ENCODE measurements at places on chromosomes 11 and 22.

- no peak for DNase-seq
These were observed 25.3 kb downstream of the OTOG start for GRCh38 chr11:17572359-17572690.

DNA sequence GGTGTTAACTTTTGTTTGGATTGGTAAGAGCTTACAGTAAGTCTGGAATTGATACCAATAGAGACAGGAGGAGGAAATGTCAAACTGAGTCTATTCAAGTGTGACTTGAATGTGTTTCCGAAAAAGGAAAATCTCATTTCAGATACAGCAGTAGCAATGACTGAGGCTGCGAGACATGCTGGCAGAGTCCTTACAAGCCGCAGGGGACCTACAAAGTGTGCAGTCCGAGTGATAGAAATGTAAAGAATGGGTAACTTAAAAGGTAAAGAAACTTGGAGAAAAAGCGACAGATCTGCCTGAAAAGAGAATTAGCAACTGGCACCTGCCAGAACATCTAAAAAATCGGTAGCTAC lies 444 bp downstream of the CWF19L2 start:
- DNase-seq = no peak

- no peak for DNase-seq
These were observed 49.5 kb downstream of the VSIG10L2 start for GRCh38 chr11:125995313-125995712.

- no peak for DNase-seq
These were observed 39.8 kb upstream of the CDON start for GRCh38 chr11:126102436-126102981.

DNA sequence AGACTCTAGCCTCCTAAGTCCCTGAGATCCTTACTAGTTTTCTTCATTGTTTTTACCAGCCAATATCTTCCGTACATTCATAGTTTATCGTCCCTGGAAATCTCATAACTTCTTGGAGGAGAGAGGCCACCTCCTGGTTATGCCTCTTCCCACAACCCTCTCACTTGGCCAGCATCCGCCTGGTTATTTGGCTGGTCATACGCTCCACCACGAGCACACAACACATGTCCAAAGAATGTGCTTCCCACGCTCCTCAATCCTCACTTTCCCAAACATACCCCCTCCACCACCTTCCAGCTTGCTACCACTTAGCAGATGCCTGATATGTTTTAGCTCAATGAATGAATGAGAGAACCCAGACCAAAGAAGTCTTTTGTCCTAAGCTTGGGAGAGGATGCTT lies 83.5 kb upstream of the EIF3D start:
- no peak for DNase-seq

DNA sequence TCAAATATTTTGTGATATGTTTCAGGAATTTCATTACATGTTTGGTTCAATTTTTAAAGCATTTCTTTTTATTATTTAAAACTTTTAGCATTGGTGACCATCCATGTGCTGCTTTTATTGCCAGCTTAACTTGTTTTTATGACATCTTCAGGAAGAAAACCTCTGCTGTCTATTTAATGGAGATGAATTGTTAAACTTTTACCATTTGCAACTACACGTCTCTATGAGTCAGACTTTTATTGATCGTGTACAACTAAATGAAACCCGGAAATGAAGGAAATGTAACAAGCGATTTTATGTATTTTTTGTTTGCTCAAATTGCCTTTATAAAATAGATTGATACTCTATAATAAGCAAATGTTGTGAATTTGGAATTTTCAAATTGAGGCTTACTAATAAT lies 113.0 kb downstream of the PTPRJ start:
- DNase-seq = no peak

GRCh38 chr22:36931446-36931845 lies 18.0 kb downstream of the CSF2RB start:
- no peak for DNase-seq

DNA sequence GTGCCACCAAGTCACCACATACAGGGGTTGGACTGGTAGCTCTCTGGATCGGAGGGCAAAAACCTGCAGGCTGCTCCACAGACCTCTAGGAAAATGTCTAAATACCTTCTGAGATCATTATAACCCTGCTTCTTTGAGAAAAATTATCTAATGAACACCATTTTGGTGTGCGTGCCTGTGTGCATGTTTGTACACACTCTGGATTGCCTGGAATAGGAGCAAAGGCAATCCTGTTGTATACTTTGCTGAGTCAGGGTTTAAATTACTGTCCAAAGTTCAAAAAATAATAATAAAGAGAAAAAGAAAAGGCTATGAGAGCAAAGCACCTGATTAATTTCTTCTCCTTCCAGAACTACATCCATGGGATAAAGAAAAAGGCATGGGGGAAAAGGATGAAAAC lies 11.0 kb downstream of the JAML start:
- no peak for DNase-seq

All from stimulated activated naive CD4-positive, alpha-beta T cell (primary cell).